ENCODE measurements at places on chromosomes 6 and 20.

- no peak for DNase-seq
Observed at GRCh38 chr6:39068391-39068790, 19.8 kb downstream of the GLP1R start.

- DNase-seq = no peak
Observed at GRCh38 chr6:17846762-17847161, 140.0 kb upstream of the NUP153 start.

GRCh38 chr6:116514111-116514510, 2.7 kb downstream of the CALHM5 start:
- DNase-seq = no peak

GRCh38 chr6:89251170-89251569, 34.0 kb upstream of the GABRR1 start:
- no peak for DNase-seq

DNA sequence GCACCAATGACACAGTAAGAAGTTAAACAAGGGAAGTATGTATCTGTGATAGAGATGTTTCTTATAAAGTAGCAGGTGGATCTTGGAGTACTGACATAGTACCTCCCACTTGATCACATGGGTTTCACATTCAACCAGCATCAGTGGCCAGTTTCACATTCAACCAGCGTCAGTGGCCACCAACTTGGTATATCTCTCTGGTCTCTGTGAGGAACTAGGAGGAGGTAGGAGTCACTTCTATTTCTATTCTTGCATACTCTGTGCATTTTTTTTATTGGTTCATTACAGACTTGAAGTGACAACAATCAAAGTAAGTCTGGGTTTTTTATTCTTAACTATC, 200.3 kb upstream of the SIM1 start:
- DNase-seq = no peak

DNA sequence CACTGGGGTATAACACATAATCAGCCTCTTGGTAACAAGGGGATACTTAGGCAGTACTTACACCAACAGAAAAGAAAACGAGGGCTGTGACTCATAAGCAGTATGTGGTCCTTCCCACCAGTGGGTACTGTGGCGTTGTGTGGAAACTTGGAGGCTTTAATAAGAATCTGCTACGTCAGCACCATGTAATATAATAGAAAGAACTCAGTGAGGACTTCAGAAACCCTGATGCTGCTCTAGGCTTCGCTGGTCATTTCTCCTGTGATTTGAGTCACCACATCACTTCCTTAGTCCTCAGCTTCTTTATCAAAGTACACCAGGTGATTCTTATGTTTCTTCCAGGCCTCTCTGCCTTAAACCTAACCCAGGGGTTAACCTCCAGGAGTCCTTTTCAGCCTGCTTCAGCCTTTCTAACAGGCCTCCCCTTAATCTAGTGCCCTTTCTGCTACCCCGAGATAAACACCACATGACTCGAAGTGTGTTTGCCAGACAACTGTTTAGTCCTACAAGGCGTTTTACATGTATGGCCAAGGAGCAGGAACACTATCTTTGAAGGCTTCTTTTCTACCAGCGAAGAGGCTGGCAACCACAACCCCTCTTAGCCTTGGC, 68.5 kb downstream of the FYN start:
- DNase-seq = peak; percentile 41

- DNase-seq = no peak
Observed at GRCh38 chr6:13413900-13414555, 73.4 kb downstream of the GFOD1 start.

GRCh38 chr6:66516377-66516776, 809.4 kb upstream of the EYS start:
- no peak for DNase-seq

GRCh38 chr6:20669571-20670314, 135.5 kb downstream of the CDKAL1 start:
- DNase-seq = no peak

GRCh38 chr6:30154709-30155519, 6.1 kb downstream of the TRIM10 start:
- DNase-seq = no peak

- DNase-seq = no peak
Observed at GRCh38 chr20:21006611-21007010, 99.5 kb downstream of the LINC00237 start.

DNA sequence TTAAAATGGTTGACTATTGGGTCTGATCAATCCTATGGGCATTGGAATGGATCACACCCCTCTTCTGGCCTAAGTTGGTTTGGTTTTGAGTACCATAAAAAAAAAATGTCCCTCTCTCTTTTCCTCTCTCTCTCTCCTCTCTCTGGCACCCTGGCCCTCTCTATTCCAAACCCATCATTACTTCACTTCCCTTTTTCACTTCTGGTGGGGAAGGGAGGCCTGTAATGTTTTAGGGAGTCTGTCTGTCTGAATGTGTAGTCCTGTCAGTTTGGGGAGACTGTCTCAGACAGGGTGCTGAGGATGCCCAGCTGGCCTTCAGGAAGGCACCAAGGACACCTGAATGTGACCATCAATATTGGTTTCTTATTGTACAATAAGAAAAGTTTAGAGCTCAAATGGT, 165.8 kb downstream of the CD24 start:
- no peak for DNase-seq

DNA sequence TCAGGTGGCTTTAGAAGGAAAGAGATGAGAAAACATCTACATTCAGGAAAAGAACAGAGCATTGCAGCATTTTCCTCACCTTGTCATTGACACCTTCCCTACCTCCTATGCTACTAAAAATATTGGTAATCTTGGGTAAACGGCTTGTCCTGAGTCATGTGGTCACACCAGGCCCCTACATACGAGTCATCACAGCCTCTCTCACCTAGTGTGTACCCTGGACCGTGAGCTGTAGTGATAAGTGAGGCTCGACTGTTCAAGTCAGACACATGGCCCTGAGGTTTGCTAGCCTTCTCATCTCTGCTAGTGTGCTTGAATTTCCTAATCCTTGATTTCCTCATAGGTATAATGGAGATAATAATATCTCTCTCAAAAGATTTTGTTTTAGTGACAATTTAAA, 29.6 kb upstream of the TMEM244 start:
- no peak for DNase-seq

DNA sequence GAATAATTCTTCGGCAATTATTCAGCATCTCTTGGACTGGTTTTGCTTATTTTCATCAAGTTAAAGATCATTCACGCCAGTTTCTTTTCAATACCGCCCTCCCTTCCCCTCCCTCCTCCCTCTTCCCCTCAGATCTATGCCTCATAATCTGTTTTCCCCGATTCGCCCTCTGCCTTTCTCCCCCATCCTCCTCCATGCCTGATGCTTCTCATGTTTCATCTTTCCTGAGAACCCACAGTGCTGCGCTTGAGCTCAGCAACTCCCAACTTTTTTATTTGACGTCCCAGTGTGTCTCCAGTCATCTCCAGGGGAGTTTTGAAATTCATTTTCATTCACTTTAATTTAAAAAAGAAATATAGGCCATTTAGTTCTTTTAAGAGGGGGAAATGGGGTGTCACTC, 142.7 kb downstream of the PTPRT start:
- no peak for DNase-seq

DNA sequence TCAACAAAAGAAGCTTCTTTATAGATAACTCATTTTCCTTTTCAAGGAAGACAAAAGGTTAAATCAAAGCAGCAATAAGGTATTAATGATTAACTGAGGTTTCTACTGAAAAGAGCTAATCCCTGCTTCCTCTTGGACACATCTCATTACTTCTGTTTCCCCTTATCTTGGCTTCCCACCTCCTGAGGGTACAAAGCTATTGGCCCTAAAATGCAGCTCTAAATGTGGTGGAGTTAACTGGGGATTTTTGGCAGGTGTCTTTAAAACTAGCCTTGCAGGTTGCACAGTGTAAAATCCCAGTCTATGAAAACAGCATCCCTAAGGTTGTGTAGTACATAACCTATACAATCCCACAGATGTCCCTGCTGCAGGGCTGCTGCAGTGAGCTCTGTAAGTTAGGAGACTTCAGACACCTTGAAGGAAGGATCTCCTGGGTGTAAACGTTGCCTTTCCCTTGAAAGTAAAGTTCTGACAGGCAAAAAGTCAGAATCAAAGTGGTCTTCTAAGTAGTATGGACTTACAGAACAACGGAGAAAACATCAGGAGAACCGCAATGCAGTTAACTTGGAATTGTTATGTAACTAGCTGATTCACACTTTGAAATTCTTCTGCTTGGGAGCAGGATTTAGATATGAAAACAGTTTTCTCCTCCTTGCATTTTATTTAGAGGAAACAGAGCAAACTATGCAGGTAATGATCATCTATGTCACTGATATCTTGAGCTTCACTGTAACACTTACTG, 71.7 kb upstream of the TRAF3IP2 start:
- no peak for DNase-seq

DNA sequence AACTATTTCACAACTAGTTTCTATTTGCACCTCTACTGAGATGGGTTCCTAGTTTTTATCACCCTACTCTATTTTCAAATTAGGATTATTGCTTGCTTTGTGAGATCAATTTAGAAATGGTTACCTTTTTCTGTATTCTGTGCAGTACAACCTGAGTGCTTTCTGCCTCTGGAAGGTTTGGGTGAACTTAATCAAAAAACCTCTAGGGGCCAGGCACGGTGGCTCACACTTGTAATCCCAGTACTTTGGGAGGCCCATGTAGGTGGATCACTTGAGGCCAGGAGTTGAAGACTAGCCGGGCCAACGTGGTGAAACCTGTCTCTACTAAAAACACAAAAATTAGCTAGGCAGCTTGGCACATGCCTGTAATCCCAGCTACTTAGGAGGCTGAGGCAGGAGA, 63.3 kb downstream of the SCAF8 start:
- DNase-seq = no peak

- no peak for DNase-seq
Observed at GRCh38 chr6:14811775-14812428, 434.0 kb upstream of the JARID2 start.

DNA sequence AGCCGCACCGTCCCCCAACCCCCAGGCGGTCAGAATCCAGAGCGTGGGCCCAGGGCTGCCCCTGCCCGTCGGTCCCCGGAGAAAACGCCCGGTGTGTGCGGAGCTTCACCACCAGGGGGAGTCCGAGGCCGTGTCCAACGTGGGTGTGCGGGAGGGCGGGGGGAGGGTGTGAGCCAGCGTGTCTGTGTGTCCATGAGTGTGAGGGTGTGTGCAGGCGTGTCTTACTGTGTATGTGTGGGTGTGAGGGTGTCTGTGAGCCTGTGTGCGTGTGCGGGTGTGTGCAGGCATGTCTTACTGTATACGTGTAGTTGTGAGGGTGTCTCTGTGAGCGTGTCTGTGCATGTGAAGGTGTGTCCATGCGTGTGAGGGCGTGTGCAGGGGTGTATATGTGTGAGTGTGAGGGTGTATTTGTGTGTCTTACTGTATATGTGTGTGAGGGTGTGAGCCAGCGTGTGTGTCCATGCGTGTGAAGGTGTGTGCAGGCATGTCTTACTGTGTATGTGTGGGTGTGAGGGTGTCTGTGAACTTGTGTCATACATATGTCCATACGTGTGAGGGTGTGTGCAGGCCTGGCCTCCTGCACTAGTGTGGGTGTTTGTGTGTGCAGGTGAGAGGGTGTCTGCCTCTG, 24.6 kb upstream of the GATA5 start:
- DNase-seq = peak; percentile 61

- no peak for DNase-seq
Observed at GRCh38 chr6:72271531-72271930, 350.3 kb upstream of the KCNQ5 start.

DNA sequence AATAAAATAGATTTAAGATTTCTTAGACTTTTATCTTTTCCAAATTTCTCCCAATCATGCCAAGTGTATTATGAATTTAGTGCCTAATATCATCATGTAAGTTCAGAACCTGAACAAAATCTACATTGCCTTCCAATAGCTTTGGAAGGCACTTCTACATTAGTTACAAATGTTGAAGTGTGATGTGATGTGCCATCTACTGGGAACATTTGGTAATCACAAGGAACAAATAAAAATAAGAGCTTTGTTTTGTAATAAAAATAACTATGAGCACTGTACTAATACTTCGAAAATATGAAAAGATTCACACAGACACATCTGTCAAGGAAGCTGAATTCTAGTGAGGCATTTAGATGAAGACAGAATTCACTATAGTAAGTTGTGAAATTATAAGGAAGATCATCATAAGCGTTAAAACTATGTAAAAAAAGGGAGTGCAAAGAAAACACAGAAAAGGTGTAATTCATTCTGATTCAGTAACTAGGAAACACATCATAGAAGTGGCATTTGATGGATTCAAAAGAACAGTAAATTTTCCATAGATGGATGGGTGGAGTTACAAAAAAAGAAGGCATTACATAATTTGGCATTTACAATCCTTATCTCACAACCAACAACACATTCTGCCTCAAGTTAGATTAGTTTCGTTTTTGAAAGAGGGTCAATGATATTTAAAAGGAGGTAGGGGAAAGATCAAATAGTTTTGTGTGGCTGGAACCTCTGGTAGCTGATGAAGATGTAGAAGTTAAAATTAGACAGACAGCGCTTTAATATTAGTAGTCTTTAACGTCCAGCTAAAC, 161.0 kb downstream of the ASCC3 start:
- no peak for DNase-seq

DNA sequence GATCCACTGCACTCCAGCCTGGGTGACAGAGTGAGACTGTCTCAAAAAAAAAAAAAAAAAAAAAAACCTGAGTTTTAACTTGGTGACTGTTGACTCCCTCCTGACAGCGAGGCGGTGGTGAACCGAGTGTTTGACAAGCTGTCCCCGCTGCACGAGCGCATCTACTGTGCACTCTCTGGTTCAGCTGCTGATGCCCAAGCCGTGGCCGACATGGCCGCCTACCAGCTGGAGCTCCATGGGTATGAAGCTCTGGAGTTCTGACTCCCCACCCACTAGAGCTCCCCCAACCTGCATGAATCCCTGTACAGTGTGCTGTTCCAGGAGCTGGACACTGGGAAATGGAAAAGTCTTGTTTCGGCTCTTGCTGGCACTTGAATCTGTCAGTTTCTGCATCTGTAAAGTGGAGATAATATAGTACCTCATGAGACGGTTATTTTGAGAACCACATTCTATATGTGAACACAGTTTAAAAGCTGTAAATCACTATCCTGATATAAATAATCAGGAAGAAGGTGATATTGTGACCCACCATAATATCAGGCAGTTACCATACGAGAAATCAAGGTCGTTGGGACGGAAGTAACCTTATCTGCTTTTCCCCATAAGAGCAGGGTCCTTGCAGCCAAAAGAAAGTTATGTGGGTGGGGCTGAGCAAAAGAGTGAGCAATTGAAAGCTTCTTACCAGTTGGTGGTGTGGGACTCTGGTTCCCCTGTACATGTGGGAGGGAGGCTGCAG, 3.3 kb downstream of the PSMB9 start:
- DNase-seq = no peak

DNA sequence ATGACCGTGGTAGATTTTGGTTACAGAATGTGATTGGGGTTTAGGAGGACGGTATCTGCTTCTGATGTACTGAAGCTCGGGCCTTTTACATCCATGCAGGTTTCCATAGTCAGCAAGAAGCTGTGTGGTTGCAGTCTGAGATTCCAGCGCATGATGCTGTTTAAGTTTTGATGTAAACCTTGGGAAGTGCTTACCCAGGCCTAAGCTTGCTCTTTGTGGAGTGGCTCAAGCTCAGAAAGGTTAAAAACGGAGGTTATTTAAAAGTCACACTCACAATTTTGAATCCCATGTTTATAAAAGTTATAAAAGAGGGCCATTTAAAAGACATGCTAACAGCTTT, 121.4 kb downstream of the TIAM2 start:
- no peak for DNase-seq

All from stimulated activated CD8-positive, alpha-beta memory T cell treated with anti-CD3 and anti-CD28 coated beads, Interleukin-7, amount 100 ng/mL, for 1 hour (primary cell).